ENCODE measurements at places on chromosomes 7 and 10. TPM values are rescaled to one million over a fixed set of nuclear protein-coding genes. Genes with fewer than 3 reads are reported as not detected.

The NODAL gene
- 0.52 TPM for polyA plus RNA-seq

DNA sequence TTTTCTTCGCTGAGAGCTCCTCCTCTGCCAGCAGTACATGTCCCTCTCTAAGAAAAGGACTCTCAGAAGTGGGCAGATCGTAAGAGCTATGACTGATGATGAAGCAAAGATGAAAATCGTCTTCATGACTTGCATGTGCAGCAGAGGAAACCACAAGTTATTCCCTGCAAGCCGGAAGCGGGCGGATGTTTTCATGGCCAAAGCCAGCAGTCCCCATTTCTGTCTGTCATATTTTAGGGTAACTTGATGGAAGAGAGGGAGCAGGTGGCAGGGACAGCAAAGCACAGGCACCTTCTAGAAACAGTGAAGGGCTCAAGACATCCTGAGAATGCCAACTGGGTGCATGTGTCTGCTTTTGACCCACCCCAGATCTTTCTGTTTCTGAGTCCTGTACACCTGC, 19.9 kb downstream of the KLF6 start:
- DNase-seq, result no peak

The GJC3 gene
- 1.5 TPM for polyA plus RNA-seq

DNA sequence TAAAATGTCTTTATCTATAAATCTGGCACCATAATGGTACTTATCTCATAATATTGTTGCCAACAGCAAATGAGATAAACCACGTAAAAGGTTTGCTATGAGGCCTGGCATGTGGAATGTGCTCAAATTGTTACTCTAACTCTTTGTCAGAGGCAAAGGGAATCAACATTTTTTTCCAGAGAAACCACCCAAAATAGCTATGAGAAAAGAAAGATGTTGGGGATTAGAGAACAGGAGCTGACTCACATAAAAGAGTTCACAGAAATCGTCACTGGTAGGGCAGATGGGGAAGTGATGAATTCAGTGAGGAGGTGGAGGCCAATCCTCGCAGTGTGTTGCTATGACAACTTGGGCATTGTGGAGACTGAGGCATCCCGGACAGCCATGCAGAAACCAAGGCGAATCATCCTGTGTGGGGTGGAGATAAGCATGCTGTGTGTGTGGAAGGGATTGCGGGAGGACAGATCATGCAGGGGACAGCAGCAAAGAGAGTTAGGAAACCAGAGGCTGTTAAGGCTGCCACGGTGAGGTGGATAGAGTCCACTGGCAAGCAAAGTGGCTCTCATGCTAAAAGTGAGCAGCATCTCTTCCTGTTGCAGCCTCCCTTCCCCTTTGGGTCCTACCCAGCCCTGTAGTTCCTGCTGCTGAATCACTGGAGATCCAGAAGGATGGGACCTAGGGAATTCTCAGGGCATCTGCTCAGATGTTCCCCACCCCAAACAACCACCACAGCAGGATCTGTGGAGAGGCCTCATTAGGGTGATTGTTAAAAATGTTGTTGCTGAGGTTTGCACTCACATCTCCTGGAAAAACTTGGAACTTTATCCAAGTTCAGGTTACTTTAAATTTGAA, 103.9 kb downstream of the CUBN start:
- no peak for DNase-seq

- no peak for DNase-seq
Measured at GRCh38 chr10:49363309-49364031, 32.4 kb downstream of the DRGX start.

- no peak for DNase-seq
Measured at GRCh38 chr7:115799430-115799829, 231.1 kb downstream of the TFEC start.

- DNase-seq, result no peak
Measured at GRCh38 chr7:114502454-114503254, 88.0 kb downstream of the FOXP2 start.

GRCh38 chr7:30146127-30146612, 11.4 kb downstream of the MTURN start:
- DNase-seq, result no peak

Measured in left renal pelvis (tissue), 4 donors.